ENCODE measurements at places on chromosomes 2 and 18. TPM values are rescaled to one million over a fixed set of nuclear protein-coding genes. Genes with fewer than 3 reads are reported as not detected.

Gene VWA3B
- total RNA-seq: not detected

Gene GPBAR1
- not detected for total RNA-seq

Gene GPR55
- not detected for total RNA-seq

Gene EVX2
- not detected for total RNA-seq

Gene ANKRD62
- total RNA-seq: not detected

Measured in melanocyte of skin (primary cell).